ENCODE measurements at places on chromosomes 4 and X.

DNA sequence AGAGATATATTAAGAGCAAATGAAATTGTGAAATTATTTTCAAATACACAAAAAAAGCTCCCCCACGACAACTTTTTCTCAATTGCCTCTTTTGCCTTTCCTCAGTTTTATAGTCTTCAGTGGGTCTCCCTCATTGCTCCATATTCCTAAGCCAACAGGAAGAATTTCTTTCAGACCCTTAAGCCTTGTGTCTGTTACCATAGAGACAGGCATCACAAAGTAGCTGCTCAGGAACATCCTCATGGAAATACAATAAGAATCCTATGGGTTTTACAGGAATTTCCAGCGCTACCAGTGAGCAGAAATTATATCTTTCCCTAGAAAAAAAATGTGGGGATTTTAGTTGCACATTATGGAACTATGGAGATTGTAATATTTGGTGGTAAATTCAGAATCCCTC is 121.9 kb upstream of the DMD start:
- DNase-seq = no peak

DNA sequence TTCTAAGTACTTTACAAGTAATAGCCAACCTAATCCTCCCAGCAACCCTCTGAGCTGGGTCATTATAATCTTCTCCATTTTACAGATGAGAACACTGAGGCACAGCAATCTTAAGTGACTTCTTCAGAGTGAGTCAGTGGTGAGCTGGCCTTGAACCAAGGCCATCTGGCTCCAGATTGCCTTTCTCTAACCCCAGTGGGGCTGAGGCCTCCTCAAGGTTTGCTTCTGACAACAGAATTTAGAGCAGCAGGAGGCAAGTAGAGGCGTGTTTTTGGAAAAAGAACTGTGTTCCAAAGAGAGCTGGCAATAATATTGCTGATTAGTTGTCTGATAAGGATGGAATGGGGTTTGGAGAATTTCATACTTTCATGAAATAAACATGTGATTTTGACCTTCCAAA is 41.2 kb downstream of the PIR start:
- no peak for DNase-seq

DNA sequence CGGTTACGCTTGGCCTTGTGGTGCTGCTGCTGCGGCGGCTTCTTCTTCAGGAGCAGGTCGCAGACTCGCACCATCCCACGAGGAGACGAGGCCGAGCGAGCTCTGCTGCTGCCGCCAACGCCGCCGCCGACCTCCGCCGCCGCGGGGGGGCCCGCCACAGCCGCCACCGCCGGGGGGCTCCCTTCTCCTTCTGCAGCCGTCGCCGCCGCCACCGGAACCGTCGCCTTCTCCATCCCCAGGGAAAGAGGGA is 237 bp downstream of the ANKRD17 start:
- peak; percentile 82 for DNase-seq

DNA sequence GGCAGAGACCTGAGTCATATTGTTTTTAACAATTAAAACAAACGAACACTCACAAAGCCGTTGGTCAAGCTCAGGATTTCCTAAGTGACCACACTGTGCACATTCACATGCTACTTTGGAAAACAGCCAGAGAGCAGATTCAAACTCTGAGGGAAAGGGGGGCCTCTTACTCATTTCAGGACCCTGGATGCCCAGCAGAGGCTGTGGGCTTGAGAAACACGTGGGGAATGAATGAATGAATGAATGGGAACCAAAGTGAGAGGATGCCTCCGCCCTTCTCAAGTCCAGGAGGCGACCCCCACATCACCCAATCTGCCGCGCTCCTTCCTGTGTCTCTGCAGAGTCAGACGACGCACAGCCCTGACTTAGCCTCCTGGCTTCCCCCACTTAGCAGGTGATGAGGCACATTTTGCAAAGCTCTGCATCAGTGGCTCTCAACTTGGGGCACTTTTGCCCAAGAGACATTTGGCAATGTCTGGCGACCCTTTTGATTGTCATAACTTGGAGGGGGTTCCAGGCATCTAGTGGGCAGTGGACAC is 76.0 kb downstream of the ABLIM2 start:
- no peak for DNase-seq

DNA sequence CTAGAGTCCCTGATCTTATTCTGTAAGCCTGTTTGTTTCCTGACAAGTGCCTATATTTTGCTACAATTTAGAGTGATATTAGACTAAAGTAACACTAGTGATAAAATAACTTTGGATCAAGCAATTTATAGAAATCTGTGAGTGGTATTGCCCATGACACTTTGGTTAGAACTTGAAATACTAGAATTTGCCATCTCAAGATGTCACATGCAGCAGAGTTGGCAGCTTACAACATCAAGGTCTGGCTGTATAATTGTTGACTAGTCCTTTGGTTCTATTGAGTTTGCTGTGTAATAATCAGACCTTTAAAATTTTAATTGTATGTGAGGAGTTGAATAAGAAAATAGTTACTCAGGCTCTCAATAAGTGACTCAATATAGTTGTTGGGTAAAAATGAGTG is 167.1 kb downstream of the RAPGEF2 start:
- DNase-seq = no peak

DNA sequence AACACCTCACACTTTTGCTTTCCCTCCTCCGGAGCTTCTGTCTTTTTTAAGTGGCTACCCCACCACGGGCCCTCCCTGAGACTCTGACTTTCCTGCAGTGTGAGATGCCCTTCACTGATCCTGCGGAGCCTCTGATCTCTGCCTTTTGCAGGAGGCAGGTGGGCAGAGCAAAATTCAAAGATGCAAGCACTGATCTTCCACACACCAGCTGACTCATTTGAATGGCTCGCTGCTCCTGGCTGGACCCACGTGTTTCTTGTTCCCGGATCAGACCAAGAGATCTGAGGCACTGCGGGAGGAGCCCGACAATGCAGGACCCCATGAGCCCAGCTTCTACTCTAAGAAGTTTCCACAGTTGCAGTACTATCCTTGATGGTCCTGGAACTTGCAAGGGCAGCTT is 1607.9 kb upstream of the TENM3 start:
- no peak for DNase-seq

DNA sequence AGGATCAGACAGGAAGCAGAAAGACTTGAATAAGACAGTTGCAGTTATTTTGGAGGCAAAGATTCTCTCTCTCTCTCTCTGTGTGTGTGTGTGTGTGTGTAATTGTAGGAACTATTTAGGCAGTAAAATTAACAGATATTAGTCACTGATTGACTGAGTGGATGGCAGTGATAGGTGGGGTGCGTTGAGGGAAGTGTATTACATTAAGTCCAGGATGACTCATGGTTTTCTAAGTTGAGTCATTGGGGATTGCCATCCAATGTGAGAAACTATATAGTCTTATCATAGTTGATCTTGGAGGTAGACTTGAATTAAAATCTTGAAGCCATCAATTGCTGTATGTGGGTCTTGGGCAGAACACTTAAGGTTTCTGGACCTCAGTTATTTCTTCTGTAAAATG is 75.4 kb downstream of the AR start:
- DNase-seq = no peak

DNA sequence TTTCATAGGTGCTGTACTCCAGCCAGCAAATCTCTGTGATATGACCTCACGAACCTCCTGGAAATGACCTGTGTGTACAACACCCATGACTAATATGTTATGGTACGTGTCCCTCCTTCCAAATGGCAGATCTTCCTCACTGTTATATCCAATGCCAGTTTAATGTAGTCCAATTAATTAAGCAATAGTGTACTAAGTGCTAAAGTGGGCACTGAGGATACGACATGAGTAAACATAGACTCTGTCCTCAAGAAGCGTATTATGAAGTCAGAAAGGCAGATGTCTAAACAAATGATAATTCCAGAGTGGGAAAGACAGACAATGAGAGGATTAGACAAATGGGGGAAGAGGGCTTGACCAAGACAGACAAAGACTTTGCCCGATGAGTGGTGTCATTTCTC is 33.9 kb downstream of the GPRIN3 start:
- DNase-seq = no peak

DNA sequence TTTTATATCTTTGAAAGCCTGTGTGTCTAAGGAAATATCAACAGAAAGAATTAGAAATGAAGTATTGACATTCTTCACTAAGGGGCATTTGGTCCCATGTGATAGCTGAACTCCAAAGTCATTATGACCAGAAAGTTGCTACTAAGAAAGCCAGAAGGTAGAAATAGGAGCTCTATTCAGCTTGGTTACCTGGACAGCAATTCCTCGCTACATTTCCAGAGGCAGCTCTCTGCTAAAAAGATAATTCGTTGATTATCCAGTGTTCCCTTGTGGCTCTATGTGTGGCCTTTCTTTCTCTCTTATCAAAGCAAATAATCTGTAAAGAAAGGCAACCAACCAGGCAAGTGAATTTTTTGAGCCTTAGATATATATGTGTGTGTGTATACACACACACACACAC is 341.3 kb downstream of the ADGRL3 start:
- DNase-seq = no peak

DNA sequence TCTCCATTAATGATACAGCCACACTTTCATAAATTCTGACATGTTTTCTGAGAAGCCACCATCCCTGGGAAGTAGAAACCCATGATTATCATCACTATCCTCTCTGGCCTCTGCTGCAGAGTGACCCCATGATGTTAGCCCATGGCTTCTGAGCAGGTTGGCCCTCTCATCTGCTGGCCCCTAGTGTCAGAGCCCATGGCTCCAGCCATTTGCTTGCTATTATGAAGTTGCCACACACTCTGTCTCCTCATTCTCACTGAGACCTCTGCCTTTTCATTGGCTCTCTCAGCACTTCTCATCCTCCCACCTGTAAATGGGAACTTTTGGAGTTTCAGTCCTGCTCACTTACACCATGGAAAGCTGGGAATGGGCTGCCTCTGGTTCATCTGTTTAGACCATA is 192.7 kb downstream of the GASK1B start:
- DNase-seq = no peak

GRCh38 chr4:17309567-17310268 is 202.2 kb downstream of the QDPR start:
- DNase-seq = no peak

DNA sequence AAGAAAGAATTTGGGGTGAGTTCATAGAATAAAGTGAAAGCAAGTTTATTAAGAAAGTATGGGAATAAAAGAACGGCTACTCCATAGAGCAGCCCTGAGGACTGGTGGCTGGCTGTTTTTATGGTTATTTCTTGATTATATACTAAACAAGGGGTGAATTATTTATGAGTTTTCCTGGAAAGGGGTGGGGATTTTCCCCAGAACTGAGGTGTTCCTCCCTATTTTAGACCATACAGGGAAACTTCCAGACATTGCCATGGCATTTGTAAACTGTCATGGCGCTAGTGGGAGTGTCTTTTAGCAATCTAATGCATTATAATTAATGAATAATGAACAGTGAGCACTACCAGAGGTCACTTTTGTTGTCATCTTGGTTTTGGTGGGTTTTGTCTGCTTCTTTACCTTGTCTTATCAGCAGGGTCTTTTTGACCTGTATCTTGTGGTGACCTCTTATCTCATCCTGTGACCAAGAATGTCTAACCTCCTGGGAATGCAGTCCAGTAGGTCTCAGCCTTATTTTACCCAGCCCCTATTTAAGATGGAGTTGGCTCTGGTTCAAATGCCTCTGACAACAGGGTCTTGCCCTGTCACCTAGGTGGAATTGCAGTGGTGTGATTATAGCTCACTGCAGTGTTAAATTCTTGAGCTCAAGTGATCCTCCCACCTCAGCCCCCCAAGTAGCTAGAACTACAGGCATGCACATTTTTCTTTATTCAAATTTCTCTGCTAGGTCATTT is 27.1 kb downstream of the RAPGEF2 start:
- DNase-seq = no peak

Data from activated gamma-delta T cell (primary cell).